NCI-H1417 (cell line): ENCODE measurements at places on chromosomes 7 and 10.

- no peak for DNase-seq
These were observed 222.1 kb downstream of the ARL4A start for GRCh38 chr7:12909483-12909882.

GRCh38 chr10:77290528-77291155 is 347.0 kb downstream of the KCNMA1 start:
- DNase-seq, result no peak

DNA sequence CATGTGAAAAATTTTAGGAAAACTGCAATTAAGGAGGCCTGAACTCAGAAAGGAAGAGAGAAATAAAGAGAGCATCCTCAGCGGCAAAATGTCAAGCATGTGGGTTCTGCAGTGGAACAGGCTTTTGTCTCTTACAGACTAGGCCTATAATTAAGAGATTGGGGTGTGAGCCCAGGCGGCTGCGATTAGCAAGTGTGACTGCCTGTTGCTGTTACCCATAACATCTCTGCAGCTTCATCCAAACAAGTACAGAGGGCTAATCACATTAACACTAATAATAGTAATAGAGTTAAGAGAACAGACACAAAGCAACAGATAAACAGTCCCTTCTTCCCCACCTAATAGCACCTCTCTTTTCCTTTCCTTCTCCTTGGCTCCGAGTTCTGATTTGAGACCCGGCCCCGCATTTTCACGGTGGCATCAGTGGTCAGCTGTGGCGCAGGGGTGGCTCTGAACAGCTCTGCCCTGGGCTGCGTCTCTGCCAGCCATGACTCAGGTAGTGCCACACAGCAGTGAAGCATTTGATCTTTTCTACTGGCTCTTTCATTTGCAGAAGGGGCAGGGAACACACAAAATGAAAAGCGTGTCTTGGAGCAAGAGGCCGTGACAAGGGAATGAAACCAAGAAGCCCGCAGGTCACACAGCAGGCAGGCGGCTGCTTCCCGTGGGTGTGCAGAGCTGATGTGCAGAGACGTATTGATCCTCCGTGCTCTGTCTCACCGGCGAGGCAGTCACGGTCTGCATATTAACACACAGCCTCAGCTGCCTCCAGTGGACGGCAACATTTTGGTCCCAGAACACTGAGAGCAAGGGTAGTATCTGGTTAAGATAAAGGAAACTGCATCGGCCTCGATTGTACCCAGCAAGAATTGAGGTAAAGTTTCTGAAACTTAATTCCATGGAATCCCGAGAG is 103.1 kb downstream of the KLF6 start:
- DNase-seq, result peak; percentile 17

DNA sequence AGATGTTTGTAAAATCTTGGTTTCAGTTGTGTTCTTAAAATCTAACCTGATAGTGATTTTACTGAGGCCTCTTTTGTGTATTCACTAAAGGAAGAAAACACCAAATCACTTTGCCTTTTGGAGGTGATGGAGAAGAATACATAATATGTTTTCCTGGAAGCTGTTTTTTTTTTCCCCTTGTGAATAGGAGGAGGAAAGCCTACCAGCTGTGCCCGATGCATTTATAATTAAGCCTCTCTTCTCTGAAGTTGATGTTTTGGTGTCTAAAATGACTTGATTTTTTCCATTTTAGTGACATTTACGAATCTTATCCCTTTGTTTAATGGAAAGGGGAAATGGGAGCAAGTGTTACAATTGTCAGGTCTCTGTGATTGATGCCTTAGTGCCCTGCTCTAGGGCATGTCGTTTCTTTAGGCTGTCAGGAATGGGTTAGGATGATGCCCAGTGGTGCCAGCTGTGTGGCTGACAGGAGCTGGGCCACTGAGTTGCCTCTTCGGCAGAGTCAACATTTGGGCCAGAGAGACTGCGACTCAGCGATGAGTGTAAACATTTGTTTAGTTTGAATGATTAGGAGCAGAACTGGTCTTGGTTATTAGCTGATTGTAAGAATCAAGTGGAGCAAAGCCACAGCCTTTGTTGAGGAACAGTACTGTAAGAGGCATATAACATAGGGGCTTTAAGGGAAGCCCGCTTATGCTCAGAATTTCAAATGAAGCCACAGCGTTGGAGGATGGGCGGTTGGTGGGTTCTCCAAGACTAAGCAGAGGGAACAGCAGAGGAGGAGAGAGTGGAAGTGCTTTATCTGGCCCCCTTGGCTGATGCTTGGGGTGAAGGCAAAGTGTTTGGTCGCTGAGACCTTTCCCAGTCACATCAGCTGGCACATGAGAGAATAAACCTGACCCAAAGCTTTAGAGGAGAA is 81.6 kb downstream of the CDK14 start:
- peak; percentile 54 for DNase-seq

DNA sequence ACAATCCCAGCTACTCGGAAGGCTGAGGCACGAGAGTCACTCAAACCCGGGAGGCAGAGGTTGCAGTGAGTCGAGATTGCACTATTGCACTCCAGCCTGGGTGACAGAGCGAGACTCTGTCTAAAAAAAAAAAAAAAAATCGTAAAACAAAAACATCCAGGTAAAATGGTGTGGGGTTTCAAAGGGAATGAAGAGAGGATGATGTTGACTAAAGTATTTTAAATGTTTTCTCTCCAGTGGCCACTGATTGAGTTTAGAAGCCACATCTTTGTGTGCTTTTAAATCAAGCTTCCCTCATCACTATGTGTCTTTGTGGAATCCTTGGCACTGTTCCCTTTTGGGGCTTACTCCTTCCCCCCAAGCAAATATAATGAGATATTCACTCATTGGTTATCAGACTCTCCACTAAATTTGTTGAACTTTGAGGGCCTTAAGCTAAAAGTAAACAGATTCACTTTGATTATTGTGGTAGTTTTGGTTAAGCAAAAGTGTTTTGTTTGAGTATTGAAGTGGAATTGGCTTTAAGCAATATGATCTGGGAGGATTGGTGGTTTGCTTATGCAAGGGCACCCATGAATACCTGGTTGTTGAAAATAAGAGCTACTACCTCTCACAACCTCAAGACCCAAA is 162.9 kb downstream of the CDK14 start:
- DNase-seq, result no peak

DNA sequence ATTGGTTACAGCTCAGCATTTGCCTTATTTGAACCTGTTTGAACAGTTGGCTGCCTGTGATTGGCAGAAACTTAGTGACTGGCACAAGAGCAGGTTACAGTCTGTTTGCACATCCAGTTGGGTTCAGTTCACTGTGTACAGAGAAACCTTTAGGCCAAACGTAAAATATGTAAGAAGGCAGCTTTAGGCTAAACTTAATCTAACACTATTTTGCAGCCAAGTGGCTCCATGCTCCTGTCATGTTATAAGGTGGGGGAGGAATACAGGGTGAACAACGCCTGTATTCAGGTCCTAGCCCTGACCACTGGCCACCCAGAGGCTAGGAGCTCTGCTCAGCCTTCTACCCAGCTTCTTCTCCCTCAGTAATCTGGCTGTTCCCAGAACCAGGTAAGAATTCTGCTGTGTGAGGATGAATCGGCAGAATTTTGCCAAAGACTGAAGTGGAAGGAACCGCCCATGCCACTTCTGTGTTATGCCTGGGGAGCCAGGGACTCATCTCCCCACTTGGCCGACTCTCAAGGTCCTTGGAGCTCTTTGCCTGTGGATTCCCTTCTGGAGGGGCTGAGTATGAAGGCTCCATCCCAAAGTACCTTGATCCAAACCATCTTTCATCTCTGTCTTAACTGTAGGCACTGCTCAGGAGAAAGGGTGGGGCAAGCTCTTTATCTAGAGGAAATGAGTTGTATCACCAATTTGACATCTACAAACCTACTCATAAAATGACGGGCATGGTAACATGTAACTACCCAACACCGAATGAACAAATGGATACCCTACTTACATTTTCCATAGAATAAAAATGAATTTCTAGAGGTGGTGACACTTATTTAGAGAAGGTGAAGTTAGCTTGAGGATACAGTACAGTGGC is 164.4 kb upstream of the NAMPT start:
- DNase-seq, result no peak

DNA sequence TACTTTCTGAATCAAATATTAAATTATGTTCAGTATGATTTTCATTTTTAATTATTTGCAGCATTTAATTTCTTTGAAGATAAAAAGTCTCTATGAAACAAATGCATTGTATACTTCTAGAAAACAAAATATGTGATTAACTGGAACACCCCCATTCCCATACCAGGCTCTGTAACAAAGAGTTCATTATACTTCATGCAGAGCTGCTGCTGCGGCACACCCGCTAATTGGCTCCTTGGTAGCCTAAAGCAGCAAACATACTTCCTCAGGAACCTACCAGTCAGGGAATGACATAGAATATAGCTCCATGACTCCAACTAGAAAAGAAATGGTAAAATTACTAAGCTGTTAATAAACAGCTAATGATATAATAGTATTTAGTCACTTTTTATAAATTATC is 19.3 kb downstream of the RAB11FIP2 start:
- no peak for DNase-seq

DNA sequence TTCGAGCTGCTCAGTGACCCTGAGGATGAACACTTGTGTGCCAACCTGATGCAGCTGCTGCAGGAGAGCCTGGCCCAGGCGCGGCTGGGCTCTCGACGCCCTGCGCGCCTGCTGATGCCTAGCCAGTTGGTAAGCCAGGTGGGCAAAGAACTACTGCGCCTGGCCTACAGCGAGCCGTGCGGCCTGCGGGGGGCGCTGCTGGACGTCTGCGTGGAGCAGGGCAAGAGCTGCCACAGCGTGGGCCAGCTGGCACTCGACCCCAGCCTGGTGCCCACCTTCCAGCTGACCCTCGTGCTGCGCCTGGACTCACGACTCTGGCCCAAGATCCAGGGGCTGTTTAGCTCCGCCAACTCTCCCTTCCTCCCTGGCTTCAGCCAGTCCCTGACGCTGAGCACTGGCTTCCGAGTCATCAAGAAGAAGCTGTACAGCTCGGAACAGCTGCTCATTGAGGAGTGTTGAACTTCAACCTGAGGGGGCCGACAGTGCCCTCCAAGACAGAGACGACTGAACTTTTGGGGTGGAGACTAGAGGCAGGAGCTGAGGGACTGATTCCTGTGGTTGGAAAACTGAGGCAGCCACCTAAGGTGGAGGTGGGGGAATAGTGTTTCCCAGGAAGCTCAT is 1.1 kb downstream of the DDIT4 start:
- DNase-seq, result peak; percentile 57

DNA sequence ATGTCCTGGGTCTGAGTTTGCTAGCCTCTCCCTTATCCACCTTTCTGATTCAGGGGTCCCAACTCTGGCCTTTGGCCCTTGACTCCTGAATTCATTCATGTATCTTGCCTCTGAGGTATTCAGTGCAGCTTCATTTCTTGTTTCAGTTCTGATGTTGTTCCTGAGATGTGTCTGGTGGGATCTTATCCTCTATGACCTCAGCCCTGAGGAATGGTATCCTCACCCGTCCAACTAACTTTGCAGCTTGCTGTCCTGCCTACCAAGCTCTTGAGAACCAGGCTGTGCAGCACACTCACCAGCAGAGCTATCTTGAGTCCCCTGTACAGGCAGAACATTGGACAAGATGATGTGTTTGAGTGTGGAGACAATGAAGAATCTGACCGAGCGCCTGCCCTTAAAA is 13.8 kb downstream of the SUFU start:
- no peak for DNase-seq

- DNase-seq, result no peak
These were observed 133.2 kb upstream of the IGFBP3 start for GRCh38 chr7:46054272-46054671.

GRCh38 chr7:149690688-149691446 is 82.5 kb downstream of the ZNF467 start:
- peak; percentile 26 for DNase-seq

DNA sequence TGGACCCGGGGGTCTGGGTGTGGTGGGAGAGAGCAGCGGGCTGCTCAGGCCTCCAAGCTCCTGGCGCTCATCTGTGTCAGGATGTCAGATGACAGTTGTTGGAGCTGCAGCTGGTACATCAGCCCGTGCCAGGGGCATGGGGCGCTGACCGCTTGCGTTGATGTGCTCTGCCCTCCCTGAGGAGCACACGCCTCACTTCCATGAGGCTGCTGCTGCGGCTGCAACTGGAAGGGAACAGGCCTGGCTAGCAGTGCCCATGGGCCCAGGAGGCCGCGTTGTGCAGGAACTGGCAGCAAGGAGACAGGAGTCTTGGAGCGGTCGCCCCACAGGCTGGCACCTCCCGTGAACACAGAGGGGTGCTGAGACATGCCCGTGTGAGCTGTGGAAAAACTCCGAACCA is 361.3 kb upstream of the MKI67 start:
- no peak for DNase-seq

GRCh38 chr7:41695661-41696322 is 7.1 kb downstream of the INHBA start:
- DNase-seq, result no peak

DNA sequence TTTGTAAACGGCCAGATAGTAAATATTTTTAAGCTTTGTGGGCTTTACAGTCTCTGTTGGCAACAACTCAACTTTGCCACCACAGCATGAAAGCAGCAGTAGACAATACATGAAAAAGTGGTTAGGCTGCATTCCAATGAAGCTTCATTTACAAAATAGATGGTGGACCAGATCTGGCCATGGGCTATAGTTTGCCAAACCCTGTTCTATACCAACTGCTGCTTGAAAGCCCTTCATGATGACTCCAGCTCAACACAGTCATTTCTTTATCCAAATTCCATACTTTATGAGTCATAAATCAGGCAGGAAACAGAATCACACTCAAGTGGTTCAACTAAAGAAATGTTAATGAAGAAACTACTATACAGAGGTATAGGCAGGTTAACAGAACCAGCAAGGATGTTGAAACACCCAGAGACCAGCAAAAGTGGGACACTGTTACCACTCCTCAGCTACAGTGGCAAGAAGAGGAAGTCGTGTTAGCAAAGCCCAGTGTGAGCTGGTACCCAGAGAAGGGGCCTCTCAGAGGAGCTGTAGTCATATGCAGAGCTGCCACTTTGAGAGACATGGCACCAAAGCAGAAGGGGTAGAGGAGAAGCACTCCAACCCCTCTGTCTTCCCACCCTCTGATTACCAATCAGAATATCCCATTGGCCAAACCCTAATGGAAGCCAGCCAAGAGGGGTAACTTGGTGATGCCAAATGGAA is 72.5 kb downstream of the PRLHR start:
- DNase-seq, result no peak

- no peak for DNase-seq
These were observed 36.1 kb downstream of the KCNMA1 start for GRCh38 chr10:77601488-77601887.

DNA sequence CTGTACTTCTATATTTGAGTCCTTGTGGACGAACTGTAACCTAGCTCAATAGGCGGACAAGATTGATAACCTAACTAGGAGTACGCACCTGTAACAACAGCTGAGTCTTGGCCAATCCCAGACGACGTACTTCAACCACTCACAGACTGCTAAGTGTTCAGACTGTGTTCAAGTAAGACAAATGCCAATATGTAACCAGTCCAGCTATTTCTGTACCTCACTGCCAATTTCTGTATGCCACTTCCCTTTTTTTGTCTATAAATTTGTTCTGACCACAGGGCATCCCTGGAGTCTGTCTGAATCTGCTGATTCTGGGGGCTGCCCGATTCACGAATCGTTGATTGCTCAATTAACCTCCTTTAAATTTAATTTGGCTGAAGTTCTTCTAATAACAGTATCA is 32.2 kb downstream of the HACD1 start:
- DNase-seq, result no peak

GRCh38 chr10:24744946-24745345 is 21.3 kb upstream of the ARHGAP21 start:
- DNase-seq, result no peak
